ENCODE measurements at places on chromosomes 3 and 15.

GRCh38 chr3:27559835-27560234 lies 75.7 kb upstream of the SLC4A7 start:
- no peak overlapping the region for H3K27ac ChIP-seq
- H3K27me3 ChIP-seq, result no peaks in the 10 kb centered on the region
- H3K4me1 ChIP-seq, result peaks cover 10% of the 10 kb centered on the region
- H3K36me3 ChIP-seq, result no peaks in the 10 kb centered on the region

DNA sequence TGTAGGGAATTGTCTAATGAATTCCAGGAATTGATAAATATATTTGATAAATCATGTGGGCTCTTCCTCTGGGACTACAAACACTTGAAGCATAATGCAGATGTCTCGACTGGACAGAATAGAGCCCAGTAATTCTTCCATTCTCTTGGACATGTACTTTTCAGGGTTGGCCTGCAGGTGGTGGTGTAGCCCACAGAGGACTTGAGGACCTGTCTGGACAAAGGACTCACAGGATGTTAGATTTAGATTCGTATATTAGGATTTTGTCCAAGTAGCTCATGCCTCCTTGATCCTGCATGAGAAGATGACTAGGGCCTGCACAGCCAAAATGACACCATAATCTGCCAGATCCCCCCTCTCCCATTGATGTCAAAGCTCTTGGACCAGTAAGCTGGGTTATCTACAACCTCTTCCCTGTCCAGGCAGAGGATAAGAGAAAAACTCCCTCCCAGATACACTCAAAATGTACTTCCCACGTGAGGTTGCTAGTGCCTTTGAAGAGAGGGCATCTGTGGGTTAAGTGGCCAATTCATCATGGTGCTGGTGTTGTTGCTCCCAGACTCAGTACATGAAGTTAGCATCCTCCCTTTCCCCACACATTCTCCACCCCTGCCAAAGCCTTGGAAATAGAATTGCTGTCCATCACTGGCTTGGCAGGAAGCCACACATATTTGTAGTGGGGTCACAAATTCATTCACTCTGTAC lies 88.6 kb upstream of the ZNF280D start:
- no peaks in the 10 kb centered on the region for H3K36me3 ChIP-seq
- no peaks in the 10 kb centered on the region for H3K27me3 ChIP-seq
- H3K4me1 ChIP-seq, result peaks cover 6% of the 10 kb centered on the region

- peak overlapping the region; percentile 67 for H3K4me3 ChIP-seq
- peak; percentile 18 for DNase-seq
- H3K27me3 ChIP-seq, result no peaks in the 10 kb centered on the region
- no peaks in the 10 kb centered on the region for H3K36me3 ChIP-seq
- H3K4me1 ChIP-seq, result peaks cover 25% of the 10 kb centered on the region
- H3K27ac ChIP-seq, result peak overlapping the region; percentile 88
Measured at GRCh38 chr3:51968170-51968775, 1.0 kb upstream of the PCBP4 start.

DNA sequence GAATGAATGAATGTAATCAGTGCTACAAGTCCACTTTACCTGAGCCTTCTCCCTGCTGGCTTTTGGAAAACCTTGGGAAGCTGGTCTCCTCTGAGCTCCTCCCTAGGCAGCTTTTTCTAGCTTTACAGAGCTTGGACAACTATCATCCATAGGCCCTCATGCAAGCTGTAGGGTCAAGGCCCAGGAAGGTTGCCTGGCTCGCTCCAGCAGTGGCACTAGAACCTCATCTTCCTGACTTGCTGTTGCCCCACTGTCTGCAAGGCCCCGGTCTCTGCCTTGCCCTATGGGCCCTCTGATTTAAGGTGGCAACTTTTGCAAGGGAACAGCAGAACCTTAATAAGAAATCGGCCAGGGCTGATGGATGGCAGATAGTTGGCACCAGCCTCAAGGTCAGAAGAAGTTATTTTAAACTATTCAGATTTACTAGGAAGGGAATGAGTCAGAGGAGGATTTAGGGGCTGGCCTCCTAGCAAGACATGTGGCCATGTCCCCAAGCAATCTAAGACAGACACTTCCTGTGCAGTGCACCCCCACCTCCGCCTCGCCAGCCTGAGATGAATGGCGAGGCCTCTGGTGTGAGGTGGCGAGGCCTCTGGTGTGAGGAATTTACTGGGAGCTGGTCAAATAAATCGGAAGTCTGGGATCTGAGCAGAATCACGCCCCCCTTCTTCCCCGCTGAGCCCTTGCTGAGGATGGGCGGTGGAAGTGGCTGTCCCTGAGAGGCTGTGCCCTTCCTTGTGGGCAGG lies 180.8 kb downstream of the MEGF11 start:
- no peaks in the 10 kb centered on the region for H3K36me3 ChIP-seq
- peaks cover 54% of the 10 kb centered on the region for H3K27me3 ChIP-seq
- DNase-seq, result no peak
- no peak overlapping the region for H3K4me3 ChIP-seq

- peaks cover 9% of the 10 kb centered on the region for H3K4me1 ChIP-seq
- no peaks in the 10 kb centered on the region for H3K36me3 ChIP-seq
- H3K4me3 ChIP-seq, result no peak overlapping the region
- DNase-seq, result peak; percentile 88
Measured at GRCh38 chr3:66121318-66121717, 82.6 kb upstream of the MAGI1 start.

- H3K36me3 ChIP-seq, result no peaks in the 10 kb centered on the region
- peak; percentile 37 for DNase-seq
- H3K4me3 ChIP-seq, result no peak overlapping the region
- H3K27ac ChIP-seq, result no peak overlapping the region
- no peaks in the 10 kb centered on the region for H3K4me1 ChIP-seq
Measured at GRCh38 chr3:114290911-114291901, 2.6 kb upstream of the TIGIT start.

- H3K27me3 ChIP-seq, result no peaks in the 10 kb centered on the region
- no peak overlapping the region for H3K4me3 ChIP-seq
- H3K27ac ChIP-seq, result no peak overlapping the region
- no peak for DNase-seq
- H3K4me1 ChIP-seq, result no peaks in the 10 kb centered on the region
Measured at GRCh38 chr3:77078279-77078678, 38.4 kb downstream of the ROBO2 start.

GRCh38 chr3:66261355-66261754 lies 40.6 kb downstream of the SLC25A26 start:
- peak; percentile 56 for DNase-seq
- no peaks in the 10 kb centered on the region for H3K27me3 ChIP-seq
- peaks cover 15% of the 10 kb centered on the region for H3K4me1 ChIP-seq

GRCh38 chr15:55033574-55033973 lies 163.2 kb downstream of the RSL24D1 start:
- H3K4me1 ChIP-seq, result no peaks in the 10 kb centered on the region
- H3K27me3 ChIP-seq, result no peaks in the 10 kb centered on the region
- no peaks in the 10 kb centered on the region for H3K36me3 ChIP-seq
- no peak overlapping the region for H3K27ac ChIP-seq

DNA sequence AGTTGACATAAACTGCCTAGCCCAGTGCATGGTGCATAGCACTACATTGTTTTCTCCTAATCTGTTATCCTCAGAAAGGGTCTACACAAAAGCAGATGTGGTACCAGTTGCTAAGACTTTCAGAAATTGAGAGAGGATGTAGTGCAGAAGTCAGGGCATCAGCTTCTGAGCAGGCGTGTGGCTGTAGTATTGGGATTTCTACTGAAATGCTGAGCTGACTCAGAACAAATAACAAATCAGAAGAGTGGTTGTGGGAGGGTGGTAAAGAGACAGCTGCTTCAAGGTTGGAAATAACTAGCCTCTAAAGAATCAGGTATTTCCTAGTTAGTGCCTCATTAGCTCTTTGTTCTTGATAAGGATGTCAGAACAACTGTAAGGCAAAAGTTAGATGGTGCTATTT lies 161.3 kb downstream of the AKAP13 start:
- DNase-seq, result peak; percentile 37
- no peak overlapping the region for H3K27ac ChIP-seq

DNA sequence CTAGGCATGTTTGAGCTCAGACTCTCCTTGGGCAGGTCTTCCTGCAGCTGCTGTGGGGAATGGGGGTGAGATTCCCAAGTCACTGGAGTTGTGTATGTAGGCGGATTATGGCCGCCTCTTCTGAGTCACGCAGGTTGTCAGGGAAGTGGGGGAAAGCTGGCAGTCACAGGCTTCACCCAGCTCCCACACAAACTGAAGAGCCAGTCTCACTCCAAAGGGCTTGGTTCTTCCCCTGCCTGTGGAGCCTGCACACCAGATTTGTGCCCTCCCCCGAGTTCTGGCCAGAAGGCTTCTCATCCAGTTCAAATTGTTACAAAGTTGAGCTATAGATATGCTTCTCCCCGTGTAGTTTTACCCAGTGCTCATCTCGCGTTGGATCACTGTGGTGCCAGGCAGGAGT lies 53.5 kb downstream of the CPNE4 start:
- no peaks in the 10 kb centered on the region for H3K36me3 ChIP-seq
- DNase-seq, result no peak
- no peak overlapping the region for H3K27ac ChIP-seq

DNA sequence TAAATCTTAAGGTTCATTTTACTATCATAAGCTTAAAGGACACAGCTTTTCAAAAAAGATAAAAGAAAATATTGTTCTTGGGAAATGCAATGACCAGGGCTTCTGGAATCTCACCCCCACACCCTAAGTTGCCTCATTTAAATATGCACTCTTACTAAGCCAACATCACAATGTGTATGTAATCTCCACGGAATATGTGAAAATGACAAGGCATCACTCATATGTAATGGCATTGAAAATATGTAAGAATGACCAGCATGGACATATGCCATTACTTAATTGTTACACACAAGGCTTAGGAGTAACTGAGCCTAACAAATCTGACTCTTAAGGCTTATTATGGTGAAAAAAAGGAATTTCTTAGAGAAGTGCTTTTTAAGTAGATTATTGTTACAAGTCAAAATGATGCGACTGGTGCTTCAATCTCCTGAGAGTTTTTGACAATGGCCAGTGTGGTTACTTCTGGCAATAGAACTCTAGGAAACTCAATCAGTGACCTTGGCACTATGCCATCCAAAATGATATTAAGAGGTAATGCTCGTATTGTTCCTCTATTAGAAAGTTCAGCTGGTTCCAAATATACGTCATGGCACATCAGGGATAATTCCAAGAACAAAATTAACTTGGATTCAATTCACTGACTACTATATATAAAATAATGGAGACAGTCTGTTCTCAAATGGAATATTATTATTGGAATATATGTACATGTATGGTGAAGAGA lies 290.0 kb upstream of the PLSCR5 start:
- no peaks in the 10 kb centered on the region for H3K27me3 ChIP-seq
- no peak overlapping the region for H3K27ac ChIP-seq
- DNase-seq, result peak; percentile 22

GRCh38 chr3:110624576-110624975 lies 447.0 kb upstream of the NECTIN3 start:
- H3K4me3 ChIP-seq, result no peak overlapping the region
- H3K4me1 ChIP-seq, result 0 out of 2 replicates have a peak, but pooled peaks cover 2% of the 10 kb centered on the region
- H3K27me3 ChIP-seq, result no peaks in the 10 kb centered on the region
- DNase-seq, result peak; percentile 68
- no peak overlapping the region for H3K27ac ChIP-seq

DNA sequence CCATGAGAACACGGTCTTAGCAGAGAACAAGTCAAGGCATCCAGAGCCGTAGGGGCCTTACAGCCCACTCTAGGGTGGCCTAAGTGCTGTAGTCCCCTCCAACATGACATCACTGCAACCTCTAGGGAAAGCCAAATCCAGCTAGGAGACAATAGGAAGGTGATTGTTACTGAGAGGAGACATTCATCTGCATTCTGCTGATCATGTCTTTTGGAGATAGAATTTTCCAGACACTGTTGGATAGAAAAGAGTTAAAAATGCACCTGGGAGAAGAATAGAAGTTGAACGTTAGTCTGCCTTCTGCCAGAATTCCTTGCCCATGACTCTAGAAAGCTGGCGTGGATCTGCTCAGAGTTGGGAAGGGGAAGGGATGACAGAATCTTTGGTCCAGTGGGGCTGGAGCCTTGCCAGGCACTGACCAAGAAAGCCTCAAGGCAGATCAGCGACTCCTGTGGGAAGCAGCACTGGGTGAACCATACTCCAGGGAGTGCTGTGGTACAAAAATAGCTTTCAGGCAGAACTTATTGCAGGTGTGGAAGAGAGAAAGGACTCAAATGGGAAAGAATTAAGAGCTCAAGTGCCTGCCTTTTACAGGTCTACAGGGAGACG lies 44.8 kb upstream of the RAF1 start:
- H3K36me3 ChIP-seq, result no peaks in the 10 kb centered on the region
- peak; percentile 94 for DNase-seq
- H3K27ac ChIP-seq, result no peak overlapping the region
- peaks cover 8% of the 10 kb centered on the region for H3K27me3 ChIP-seq

DNA sequence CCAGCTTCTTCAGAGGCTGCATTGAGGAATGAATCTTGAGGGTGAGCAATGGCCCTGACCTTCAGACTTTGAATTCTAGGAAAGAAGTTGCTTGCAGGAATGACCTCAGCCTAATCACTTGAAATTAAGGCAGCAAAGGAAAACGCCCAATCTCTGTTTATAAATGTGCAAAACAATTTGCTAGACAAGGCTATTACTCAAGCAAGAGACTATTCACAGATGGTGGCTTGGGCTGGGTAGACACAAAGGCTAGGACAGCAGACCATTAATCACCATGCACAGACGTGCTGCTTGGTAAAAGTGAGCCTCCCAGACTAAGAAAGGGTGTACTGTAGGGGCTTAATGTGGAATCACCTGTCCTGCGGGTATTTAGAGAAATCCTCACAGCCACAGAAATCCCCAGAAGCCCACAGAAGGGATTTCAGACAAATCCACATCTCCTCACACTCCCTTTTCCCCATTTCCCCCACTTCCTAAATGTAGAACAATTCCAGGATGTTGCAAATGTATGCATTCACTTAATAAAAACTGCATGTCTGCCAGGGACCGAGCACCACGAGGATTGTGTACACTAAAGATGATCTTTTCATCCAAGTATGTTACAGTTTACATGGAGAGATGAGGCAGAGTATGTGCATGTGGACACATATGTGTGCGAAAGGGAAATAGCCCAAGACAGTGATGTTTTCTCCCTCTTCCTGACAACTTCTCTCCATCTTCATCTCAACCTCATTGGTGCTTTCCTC lies 259.5 kb downstream of the THSD4 start:
- peak overlapping the region; percentile 85 for H3K27ac ChIP-seq
- H3K4me1 ChIP-seq, result peaks cover 17% of the 10 kb centered on the region
- peak; percentile 82 for DNase-seq

GRCh38 chr3:136247855-136248590 lies 2.1 kb upstream of the PCCB start:
- H3K36me3 ChIP-seq, result no peaks in the 10 kb centered on the region
- H3K4me3 ChIP-seq, result no peak overlapping the region
- peaks cover 4% of the 10 kb centered on the region for H3K4me1 ChIP-seq
- H3K27ac ChIP-seq, result no peak overlapping the region

DNA sequence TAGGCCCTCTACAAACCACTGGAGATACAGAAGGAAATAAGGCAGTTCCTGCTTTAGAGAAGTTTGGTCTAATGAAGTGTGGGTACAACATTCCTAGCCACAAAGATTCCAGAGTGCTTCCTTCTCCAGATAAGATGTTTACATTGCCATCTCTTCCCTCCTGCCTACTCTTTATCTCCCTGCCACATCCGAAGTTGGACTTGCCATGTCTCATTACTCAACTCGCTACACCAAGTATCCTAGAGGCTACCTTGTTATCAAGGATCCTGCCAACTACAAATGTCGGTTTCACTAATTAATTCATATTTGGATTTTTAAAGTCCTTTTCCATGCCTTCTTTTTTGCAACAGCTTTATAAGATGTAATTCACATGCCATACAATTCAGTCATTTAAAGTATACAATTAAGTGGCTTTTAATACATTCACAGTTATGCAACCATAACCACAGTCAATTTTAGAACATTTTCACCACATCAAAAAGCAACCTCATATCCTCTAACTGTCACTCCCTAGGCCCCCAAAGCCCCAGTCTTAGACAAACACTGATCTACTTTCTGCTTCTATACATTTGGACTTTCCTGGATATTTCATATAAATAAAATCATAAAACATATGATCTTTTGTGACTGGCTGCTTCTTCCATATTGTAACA lies 53.7 kb upstream of the CSTA start:
- H3K27me3 ChIP-seq, result peaks cover 1% of the 10 kb centered on the region
- H3K36me3 ChIP-seq, result no peaks in the 10 kb centered on the region
- no peak overlapping the region for H3K27ac ChIP-seq
- no peaks in the 10 kb centered on the region for H3K4me1 ChIP-seq

Measured in IMR-90 (cell line).